Dorsolateral prefrontal cortex (tissue), 122 donors: ENCODE measurements at places on chromosomes 6 and 20. TPM values are rescaled to one million over a fixed set of nuclear protein-coding genes. Genes with fewer than 3 reads are reported as not detected.

The ECT2L gene
- total RNA-seq = 0.25 TPM

The TBX18 gene
- 14.0 TPM for total RNA-seq

The GSTA3 gene
- total RNA-seq = not detected

The ZNF341 gene
- total RNA-seq = 7.9 TPM

The NKAIN4 gene
- 14.7 TPM for total RNA-seq

The NEURL2 gene
- total RNA-seq = 6.2 TPM

The SLC17A4 gene
- total RNA-seq = not detected

The PLAGL2 gene
- total RNA-seq = 8.2 TPM

The FAM229B gene
- total RNA-seq = 49.9 TPM

The C4B gene
- total RNA-seq = 106 TPM

The DST gene
- 496 TPM for total RNA-seq

The MYT1 gene
- 10.3 TPM for total RNA-seq
